ENCODE measurements at places on chromosomes 11 and 22. TPM values are rescaled to one million over a fixed set of nuclear protein-coding genes. Genes with fewer than 3 reads are reported as not detected.

- no peak for DNase-seq
Measured at GRCh38 chr11:75461151-75461550, 28.1 kb upstream of the KLHL35 start.

GRCh38 chr11:58006940-58007339 is 16.7 kb upstream of the OR9Q1 start:
- DNase-seq, result no peak

The GTSE1 gene
- total RNA-seq, result 0.25 TPM

The KREMEN1 gene
- 102 TPM for total RNA-seq
